ENCODE measurements at places on chromosomes 1 and 21.

- DNase-seq, result no peak
Observed at GRCh38 chr21:36887963-36888362, 78.5 kb downstream of the HLCS start.

DNA sequence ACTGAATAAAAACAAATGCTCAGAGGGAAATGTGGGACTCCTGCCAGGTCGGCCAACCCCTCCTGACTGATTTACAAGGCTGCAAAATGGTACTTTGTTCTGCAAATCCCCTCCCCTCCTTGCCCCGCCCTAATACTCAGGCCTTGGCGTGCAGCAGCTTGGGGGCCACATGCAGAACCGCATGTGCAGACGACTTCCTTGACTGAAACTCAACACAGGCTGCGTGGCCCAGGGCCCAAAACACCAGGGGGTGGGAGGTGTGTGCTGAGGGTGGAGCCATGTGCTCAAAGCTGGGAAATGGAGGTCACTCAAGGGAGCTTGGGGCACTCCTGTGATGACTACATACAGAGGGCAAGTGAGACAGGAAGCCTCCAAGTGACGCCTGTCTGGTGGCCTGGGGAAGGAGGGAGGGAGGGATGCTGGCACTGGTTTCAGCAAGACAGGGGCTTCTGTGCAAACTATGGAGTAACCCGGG lies 87.2 kb downstream of the MRPL37 start:
- DNase-seq, result no peak

DNA sequence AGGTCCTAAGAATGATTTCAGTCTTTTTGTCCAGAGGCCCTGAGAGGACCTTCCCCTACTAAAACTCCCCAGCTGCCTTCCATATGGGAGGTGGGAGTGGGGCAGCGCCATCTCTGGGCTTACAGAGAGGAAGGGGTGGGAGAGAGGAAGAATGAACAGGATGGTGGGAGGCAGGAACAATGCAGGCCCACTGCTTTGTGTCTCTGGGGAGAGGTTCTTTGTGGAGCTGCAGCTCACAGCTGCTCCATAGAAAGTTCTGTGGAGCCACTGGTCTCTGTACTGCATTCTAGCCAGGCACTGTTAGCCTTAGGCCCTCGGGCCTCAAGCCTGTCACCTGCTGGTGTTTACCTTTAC lies 43.6 kb upstream of the A3GALT2 start:
- peak; percentile 46 for DNase-seq

- no peak for DNase-seq
Observed at GRCh38 chr1:5451671-5452070, 540.6 kb downstream of the NPHP4 start.

GRCh38 chr21:9008636-9009035 lies 1512.7 kb upstream of the TPTE start:
- DNase-seq, result no peak

DNA sequence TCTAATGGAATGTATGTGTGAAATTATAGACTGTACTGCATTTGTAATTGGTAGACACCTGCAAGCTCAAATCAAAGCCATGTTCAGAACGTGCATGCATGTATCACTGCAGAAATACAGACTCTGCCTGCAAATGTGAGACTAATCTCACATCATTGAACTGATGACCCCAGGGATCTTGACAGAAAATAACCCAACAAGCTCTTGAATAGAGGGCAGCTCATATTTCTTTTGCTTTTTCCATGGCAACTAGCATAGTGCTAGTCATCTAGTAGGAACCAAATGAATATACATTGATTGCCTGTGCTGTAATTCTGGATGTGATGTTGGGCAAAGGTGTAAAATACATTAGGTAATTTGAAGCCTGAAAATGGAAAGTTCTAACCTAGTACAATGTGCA lies 62.4 kb downstream of the PTPRC start:
- DNase-seq, result no peak

DNA sequence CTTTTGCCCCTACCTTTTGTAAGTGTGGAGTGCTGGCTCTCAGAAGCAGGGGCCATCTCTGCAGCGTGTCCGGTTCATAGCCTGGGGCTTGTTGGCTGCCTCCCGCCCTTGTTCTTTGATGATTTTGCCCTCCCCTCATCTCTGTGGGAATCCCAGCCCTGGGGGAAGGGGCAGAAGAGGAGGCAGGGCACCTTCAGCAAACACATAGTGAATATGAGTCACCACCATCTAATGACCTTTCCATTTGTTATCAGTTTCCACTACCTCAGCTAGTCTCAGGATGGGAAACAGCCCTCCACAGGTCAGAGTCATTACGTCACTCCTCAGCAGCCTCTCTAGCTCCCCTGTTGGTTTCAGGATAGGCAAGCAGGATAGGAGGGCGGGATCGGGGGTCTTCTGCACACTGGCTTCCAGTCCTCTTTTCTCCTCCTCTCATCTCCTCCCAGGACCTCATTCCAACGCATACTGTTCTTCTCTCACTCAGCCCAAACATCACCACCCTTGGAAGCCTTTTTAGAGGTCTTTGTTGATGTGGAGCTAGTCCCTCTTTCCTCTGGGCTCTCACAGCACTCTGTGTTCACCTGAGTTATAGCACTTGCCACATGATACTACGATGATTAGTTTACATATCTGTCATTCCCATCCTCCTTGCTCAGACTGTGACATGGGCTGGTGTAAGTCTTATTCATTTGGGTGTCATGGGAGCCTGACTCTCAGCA lies 15.8 kb downstream of the GADD45A start:
- DNase-seq, result no peak

DNA sequence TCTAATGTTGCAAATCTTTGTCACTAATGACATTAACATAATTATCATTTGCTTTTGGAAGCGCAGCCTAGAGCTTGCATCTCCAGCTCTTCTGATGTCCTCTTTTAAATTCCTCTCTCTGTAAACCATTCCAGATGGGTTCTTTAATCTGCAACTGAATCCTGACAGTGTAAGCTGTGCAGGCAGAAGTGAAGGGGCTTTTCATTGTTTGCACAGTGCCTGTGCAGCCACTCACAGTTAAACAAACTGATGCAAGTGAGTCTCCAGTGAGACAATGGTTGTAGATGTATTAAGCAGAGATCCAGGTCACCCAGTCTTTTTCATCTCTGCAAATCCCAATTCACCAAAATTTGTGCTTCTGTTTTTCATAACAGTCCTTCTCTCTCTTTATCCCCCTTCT lies 22.5 kb upstream of the FCRL5 start:
- no peak for DNase-seq

DNA sequence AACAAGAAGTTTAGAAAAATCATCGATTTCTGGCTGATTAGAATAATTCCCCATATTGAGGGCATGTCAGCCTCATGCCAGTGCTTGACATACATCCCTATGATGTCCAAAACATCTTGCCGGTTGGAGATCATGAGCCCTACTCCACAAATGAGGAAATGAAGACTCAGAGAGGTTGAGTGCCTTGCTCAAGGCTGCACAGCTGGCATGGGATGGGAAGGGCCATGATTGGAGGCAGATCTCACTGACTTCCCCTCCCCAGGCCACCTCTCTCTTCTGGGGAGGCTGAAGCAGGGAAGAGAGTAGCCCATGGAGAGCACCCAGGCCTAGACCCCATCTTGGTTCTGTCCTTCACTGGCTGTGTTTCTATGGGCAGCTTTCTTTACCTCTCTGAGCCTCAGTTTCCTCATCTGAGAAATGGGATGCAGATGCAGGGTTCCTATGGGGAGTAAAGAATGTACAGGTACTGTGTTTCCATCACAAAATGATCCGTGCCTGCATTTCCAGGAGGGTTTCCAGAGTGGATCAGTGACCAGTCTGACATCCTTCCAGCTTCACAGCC lies 145.7 kb downstream of the SYF2 start:
- no peak for DNase-seq

- DNase-seq, result peak; percentile 45
Observed at GRCh38 chr1:157878059-157878458, 36.5 kb upstream of the CD5L start.

- DNase-seq, result no peak
Observed at GRCh38 chr1:244085891-244086290, 34.8 kb downstream of the ZBTB18 start.

DNA sequence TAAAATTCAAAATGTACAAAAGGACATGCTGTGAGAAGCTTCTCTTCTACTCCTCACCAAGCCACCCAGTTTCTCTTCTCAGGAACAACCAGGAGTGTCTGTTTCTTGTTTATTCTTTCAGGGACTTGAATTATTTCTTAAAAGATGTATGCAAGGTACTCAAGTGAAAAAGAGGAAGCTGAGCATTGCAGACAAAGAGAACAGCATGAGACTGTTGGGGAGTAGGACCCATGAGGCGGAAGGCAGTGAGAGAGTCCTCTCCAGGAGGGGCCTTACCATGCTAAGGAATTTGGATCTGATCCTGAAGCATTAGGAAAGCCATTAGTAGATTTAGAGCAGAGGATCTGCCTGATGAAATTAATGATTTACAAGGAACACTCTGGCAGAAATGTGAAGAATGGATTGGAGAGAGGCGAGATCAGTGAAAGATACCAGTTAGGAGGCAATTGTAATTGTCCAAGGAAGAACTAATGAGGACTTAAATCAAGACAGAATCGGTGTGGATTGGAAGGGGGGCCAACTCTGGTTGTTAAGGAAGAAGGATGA lies 14.7 kb upstream of the SSX2IP start:
- DNase-seq, result no peak

- DNase-seq, result no peak
Observed at GRCh38 chr1:95496773-95497172, 262.8 kb downstream of the RWDD3 start.

- DNase-seq, result no peak
Observed at GRCh38 chr1:180194546-180195207, 35.4 kb upstream of the LHX4 start.

GRCh38 chr1:68174738-68175113 lies 57.6 kb downstream of the WLS start:
- DNase-seq, result no peak

DNA sequence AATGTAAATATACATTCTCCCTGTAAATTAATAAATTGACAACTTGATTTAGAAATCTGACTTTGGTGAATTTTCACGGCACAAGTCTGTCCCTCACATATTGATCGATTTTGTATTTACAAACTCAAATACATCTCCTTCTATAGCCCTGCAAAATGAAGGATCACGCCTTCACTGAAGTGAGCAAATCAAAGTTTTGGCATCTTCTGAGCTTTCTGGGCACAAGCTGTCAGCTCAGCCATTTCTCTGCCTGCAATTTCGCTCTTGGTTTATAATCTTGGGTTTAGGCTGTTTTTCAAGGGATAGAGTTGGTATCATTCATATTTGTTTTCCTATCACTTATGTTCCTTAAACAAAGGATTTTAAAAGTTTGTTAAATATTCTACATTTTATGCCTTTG lies 25.8 kb downstream of the ANP32E start:
- no peak for DNase-seq

- DNase-seq, result no peak
Observed at GRCh38 chr1:76141929-76142328, 67.4 kb downstream of the ST6GALNAC3 start.

DNA sequence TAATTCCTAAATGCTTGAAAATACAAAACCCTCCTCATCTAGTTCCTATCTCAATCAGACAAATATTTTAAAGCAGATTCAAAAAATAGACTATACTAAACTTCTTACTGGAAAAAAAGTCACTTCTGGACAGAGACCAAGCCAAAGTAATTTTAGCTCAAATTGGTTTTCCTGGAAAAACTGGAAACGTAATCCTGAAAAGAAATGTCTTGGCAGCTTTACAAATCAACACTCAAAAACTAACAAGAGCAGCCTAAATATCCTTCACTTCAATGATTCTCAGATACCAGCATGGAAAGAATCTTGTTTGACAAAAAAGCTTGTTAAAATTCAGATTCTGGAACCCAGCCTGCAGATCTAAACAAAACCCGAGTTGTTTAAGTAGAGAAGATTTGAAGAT lies 9.1 kb upstream of the GPR88 start:
- DNase-seq, result no peak

GRCh38 chr1:24596401-24596880 lies 40.6 kb downstream of the NCMAP start:
- no peak for DNase-seq

DNA sequence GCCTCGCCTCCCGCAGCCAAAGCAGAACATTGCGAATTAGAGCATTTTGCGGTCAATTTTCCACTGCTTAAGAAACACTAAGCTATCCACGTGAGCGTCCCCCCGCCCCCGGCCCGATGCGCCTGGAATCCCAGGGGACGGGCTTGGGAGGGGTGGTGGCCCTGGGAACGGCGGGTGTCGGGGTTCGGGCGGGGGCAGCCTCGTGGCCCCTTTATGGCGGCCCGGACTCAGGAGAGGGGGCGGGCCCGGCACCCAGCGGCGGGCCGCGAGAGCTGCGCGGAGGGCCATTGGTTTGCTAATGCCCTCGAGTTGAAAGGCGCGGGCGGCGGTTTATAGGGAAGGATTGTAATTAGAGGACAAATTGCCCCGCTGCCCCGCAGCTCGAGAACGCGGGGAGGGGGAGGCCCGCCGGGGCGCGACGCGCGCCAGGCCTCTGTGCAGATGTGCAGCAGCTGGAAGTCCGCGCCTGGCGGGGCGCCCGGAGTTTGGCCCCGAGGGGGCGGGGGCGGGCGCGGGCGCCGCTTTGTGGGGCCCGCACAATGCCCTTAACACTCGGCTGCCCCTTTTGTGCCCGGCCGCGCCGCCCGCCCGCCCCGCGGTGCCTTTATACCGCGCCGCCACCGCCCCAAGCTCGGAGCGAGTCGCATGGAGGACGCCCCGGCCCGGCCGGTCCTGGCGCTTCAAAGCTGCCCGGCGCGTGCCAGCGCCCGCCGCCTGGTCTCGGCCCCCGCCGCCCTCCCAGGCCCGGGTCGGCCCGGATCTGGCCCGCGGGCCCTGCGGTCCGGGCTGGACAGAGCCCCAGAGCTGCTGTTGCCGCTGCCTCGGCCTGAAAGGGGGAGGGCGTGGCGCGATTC lies 1.9 kb upstream of the HES3 start:
- no peak for DNase-seq

- DNase-seq, result no peak
Observed at GRCh38 chr21:45502006-45502345, 40.3 kb downstream of the SLC19A1 start.

DNA sequence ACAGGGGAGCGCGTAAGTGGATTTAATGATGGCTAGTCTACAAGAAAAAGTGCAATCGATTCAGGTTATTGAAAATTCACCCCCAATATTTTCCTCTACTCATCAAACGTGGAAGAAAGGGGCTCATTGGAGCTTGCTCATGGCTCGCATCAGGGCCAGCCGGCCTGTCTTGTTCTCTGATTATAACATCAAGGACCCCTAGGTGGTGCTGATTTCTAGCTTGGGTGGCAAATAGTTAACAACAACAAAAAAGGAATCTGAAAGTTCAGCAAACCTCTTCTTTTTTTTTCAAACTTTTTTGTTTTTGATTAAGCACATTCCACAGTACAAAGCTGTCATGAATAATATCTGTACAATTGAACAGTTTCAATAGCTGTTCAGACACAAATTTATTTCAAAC lies 35.8 kb upstream of the SOD1 start:
- no peak for DNase-seq

GRCh38 chr1:207987164-207987563 lies 76.2 kb upstream of the CD34 start:
- no peak for DNase-seq
